Hypothalamus (tissue), 51 donors: ENCODE measurements at places on chromosomes 1 and 21.
A peak's percentile ranks its signal among the peaks of the same experiment; 100 is the strongest.

GRCh38 chr1:198228925-198229324 is 72.1 kb downstream of the NEK7 start:
- no peak for DNase-seq

DNA sequence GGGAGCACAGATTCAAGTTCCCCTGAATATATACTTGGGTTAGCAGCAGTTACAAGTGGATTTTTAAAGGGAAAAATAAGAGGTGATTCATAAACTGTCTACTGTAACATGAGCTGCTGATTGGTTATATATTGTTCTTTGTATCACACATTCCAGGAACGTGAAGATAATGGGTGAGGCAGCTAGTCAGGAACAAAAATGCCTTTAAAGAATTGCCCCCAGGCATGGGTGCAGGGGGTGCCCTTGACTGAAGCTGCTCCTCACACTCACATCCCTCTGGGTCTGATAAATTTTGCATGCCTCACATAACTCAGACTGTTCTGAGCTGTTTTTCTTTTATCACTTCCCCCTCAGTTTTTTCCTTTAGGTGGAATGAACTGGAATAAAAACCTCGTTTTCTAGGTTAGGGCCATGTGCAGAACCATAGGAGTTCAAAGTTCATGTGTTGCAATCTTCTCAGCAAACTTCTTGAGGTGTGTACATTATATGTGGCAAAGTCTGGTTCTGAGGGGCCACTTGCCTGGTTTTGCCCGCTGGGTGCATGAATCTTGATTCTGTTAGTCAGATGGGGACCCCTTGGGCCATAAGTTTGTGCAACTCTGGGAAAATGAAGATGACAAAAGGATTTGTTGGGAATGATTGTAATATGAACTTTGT is 21.1 kb downstream of the TBX19 start:
- DNase-seq = no peak

DNA sequence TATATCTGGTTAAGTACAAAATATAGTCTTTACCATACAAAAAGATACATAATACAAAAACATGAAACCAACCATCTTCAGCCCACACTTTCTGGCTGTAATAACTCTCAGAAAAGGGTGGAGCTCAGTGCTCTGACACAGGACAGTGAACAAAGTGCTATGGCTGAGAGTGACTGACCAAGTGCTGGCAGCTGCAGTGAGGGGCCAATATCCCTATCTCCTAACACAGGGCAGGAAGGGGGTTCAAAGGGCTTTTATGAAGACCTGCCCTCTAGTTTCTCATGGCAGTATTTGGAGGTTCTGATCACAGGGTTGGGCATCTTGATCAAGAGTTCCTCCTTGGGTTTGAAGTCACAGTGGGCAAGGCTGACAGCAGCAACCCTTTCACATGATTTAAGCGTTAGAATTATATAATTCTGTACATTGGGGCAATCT is 3.9 kb downstream of the TXNIP start:
- DNase-seq = no peak

GRCh38 chr1:1442069-1442770 is 6.7 kb downstream of the VWA1 start:
- DNase-seq = no peak

- DNase-seq = peak; percentile 62
Measured at GRCh38 chr1:203625628-203626019, 1.0 kb upstream of the ATP2B4 start.

GRCh38 chr21:25509862-25510261 is 97.4 kb downstream of the MRPL39 start:
- DNase-seq = no peak

DNA sequence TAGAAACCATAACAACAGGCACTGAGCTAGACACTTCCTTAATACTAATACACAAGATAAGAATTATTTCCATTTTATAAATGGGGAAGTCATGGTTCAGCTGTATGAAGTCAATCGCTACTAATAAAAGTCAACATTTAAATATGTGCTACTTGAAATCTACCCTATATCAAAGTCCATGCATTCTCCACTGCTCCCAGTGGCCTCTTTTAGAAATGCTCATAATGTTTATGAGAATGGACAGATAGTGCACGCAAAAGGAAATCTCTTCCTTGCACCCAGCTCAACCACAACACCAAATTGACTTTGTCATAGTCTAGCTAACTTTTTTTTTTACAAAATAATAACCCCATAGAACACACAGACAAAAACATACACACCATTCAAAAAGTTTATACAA is 281.7 kb upstream of the CXADR start:
- DNase-seq = no peak

- no peak for DNase-seq
Measured at GRCh38 chr1:48600182-48600581, 128.2 kb upstream of the SPATA6 start.

DNA sequence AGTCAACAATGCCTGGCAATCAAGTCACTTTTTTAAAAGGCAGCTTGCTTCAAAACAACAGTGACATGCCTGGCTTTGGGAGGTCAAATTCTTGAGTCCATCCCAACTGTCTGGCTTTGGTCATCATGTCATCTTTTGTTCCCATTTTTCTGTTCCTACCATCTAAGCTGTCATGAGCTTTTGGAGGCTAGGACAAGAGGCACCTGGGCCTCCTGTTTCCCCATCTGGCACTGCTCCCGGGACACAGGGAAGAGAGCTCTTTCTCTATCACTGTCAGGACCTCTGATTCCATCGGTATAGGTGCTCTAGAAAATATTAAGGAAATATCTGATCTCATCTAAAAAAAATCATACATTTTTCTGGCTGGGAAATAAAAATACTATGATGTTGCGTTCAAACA is 156.3 kb downstream of the CLIC6 start:
- no peak for DNase-seq
